Chondrocyte (in vitro differentiated cells): ENCODE measurements at places on chromosomes 12 and 14.
A peak's percentile ranks its signal among the peaks of the same experiment; 100 is the strongest.

DNA sequence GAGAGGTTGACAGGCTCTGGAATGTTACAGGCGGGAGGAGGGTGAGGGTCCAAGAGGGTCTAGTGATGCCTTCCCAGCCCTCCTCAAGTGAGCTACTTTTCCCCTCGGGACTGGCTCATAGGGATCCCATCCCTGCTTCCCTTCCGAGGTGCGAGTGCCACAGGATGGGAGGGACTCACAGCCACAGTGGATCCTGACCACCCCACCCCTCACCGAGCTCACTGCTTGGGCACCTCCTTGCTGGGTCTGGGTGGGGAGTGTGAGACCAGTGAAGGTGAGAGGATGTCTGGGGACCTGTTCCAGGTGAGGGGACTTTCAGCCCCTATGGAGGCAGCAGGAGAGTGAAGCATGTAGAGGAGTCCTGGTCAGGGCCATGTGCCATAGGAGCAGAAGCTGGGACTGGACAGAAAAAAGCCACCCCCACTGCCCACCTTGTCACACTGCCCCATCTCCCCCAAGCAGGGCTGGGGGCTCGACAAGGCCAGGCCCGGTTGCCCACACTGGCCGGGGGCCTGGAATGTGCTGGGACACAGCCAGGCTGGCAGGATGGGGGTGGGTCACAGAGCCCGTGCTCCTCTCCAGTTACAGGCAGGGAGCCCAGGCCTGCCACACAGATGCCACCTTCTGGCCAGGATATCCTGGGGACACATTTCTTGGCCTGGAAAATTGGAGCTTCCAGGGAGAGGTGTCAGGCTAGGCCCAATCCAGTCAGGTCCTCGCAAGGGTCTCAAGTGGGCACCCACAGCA is 1.7 kb upstream of the TNS2 start:
- DNase-seq = peak; percentile 92

GRCh38 chr14:100384819-100385813 is 62.0 kb downstream of the SLC25A47 start:
- no peak for DNase-seq

DNA sequence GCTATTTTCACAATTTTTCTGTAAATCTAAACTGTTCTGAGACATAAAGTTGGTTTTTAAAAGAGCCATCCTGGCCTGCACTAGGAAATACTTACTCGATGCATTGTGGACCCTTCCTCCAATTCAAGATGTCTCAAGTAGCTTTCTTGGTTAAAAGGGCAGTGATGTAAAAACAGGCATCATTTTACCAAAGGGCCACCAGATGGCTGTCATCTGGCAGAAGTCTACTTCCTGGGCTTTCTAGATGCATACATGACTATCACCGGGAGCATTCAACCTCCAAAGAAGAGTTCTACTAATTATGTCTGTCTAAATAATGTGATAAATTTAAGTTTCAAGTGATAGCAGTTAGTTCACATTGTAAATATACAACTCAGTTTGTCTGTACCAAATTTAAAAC is 96.8 kb upstream of the FRMD6 start:
- no peak for DNase-seq

DNA sequence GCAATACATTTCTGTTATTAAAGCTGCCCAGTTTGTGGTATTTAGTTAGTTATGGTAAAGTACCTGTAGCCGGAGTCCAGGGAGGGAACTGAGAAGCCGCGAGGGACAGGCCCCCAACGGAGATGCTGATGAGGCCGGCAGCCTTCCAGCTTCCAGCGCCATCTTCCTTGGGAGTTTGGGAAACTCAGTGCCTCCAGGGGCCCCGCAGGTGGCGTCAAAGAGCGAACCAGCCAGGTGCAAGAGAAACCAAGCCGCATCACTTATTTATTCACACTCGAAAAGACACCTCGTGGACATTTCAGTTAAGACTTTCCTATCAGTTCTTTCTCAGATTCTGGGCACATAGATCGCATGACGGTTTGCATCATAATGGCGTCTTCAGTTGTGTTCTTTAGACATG is 216.6 kb downstream of the GLT1D1 start:
- no peak for DNase-seq

- DNase-seq = no peak
These were observed 34.1 kb upstream of the C12orf75 start for GRCh38 chr12:105296116-105297089.

DNA sequence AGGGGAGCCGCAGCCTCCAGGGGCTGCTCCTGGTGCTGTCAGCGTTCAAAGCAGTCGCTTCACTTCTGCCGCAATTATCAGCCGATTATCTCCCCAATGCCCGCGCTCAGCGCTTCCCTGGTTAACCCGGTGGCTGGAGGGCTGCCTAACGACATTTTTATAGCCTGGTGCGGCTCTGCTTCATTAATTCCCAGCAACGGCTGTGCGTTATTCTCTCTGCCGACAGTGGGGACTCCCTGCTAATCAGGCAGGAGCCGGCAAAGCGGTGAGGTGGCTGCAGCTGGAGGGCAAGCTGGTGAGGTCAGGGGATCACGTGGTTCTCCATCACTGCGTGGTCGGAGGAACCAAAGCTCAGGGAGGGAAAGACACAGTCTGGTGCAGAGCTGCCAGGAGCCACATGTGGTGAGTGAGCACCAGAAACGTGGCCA is 62.9 kb downstream of the GLRX5 start:
- no peak for DNase-seq

GRCh38 chr12:104064031-104064841 is at the start of gene HCFC2:
TSS of gene HCFC2 (plus strand) at chr12:104064531. CDS start at chr12:104064561, 30 bp downstream.
- DNase-seq = peak; percentile 94
